ENCODE measurements at places on chromosomes 3 and 15.

DNA sequence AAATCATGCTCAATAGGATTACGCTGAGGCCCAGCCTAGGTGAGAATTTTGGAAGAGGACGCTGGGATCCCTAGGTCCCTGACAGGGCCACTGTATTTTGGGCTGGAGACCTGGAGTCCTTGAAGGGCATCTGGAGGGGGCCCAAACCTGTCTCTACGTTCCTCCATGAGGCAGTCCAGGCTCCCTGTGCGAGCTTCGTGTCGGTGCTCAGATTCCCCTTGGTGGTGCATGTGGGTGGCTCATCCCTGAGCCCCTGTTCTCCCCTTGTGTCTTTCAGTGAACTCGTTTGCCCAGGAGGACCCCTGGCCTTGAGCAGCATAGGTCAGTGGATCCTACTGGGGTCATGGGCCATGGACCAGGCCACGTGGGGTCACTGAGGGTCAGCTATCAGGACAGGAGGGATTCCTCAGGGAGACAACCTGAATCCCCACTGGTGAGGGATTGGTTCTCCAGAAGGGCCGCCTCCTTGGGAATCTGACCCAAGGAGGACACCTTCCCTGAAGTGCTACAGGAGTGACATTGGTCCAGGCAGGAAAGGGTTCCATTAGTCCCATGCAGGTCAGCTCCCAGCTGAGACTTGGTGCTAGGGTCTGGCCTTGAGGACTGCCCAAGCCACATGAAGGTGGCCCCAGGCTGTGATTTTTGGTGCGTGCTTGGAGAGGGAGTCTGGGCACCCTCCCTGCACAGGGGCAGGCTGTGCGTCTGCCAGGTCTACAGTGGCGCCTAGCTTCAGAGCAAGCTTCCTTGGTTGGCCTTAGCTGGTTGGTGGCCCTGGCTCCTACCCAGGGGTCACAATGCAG, 229.8 kb downstream of the SNRPN start:
- DNase-seq = no peak

DNA sequence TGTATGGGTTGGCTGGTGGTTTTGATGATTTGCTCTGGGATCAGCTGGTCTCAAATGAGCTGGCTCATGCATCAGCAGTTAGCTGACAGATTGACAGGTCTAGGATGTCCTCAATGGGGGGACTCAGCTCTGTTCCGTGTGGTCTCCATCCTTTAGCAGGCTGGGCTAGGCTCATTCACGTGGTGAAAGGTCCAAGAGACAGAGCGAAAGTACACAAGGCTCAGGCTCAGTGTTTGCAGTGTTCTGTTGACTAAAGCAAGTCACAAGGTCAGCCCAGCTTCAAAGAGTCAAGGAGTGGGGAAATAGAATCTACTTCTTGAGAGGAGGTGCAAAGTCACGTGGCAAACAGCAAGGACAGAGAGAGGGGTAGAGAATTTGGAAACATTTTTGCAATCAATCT, 126.5 kb upstream of the CMC1 start:
- DNase-seq = no peak

GRCh38 chr3:98784042-98784441, 20.9 kb downstream of the ST3GAL6 start:
- no peak for DNase-seq

DNA sequence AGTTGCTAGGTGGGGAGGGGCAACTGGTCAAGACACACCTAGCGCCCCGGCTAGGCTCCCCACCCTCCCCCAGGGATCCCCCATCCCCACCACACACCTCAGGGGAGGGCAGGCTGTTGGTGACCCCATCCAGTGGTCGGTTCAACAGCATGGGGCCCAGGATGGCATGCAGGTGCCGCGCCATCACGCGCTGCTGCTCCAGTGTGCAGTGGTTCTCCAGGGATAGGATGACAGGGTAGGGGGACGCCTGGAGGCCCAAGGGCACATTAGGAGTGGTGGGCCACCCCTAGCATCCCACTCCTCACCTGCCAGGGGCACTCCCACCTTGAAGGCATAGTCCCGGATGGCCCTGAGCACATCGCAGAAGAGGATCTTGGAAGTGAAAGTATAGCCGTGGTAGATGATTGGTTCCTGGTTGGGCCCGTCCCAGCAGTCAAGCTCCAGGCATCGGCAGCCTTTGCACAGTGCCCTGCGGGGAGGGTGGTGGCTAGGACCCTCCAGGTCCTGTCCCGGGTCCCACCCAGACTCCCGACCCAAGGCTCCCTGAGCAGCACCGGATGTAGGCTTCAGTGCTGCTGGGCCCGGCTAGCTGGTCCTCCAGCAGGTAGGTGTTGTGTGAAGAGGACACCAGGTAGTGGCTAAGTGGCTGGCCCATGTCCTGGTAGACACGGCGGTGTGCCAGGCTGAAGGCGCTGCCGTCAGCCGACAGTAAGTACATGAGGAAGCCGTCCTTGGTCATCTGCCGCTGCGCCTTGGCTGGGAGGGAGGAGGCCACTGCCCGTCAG, 19.4 kb downstream of the VILL start:
- DNase-seq = no peak

DNA sequence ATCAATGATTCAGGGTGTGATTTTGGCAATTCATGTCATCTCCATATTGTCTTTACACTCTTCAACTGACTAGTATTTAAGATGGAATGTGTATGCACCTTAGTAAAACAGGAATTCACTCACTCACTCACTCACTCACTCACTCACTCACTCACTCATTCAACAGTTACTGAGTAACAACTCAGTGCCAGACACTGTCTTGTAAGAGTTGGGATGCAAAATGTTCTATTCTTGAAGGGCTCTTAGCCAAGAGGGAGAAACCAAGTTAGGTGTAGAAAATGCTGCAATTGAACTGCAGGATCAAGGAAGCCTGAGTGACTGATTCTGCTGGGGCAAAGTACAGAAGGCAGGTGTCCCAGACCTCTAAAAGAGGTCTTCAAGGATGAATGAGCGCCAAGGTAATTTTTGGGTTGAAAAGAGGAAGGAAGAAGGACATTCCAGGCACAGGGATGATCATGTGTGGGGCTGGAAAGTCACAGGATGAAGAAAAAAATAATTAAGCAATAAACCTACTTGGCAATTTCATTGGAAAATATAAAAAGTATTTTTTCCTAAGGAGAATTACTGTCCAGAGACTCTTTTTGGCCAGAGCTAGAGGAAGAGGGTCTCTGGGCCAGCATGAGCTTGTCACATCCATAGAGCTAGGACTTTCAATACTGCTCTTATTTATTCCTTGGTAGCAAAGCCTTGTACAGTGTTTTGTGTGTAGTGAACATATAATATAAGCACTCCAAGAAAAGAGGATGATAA, 58.9 kb upstream of the ETV5 start:
- no peak for DNase-seq

DNA sequence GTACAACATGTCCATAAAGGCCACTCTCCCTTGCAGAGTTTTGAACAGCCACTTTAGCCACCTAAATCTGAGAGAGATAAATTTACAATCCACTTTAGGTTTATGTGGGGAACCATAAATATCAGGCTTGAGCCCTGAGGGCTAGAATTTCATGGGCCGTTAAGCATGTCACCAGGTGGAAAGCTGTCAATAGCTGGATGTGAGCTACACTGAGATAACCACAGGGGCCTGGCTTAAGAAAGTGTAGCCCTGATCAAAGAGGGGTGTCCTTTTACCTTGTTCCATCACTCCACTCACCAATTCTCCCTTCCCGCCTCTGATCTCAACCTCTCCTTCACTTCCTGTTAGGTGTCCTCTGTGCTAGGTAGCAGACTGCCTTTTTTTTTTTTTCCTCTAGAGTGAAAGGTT, 172.8 kb upstream of the ICE2 start:
- DNase-seq = peak; percentile 95

DNA sequence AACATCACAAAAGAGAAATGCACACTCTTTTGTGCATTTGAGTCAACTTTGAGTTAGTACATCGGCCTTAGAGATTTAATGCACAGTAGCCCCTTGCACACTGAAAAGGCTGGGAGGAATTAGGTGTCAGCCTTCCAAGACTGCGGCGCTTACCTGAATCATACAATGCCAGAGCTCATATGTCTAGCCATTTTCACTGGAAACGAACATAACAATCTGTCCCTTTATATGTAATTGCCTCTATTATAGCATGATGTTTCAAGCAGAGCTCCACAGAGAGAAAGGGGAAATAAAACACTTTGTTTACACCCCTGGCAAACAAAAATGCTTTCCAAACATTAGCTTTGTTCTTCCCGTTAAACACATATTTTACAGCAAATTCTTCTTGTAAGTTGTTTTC, 315.7 kb upstream of the SLCO3A1 start:
- no peak for DNase-seq

- DNase-seq = no peak
These were observed 18.8 kb downstream of the SLC25A26 start for GRCh38 chr3:66239513-66240123.

DNA sequence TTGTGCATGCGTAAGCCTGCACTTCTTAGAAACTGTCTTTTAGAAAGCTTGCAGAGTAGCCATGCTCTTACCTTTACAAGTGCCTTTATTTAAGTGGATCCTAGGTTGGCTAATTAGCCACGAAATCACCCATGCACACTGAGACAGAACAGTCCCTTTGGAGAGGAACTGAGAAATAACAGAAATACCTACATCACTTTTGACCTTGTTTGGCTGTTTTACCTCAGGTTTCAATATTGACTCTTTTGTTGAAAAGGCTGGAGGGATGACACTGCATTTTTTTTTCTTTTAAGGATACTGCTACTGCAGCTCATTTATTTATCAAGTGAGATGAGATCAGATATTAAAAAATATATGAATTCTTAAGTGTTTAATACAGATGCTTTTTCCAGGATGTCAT, 155.6 kb upstream of the GOLIM4 start:
- DNase-seq = no peak

DNA sequence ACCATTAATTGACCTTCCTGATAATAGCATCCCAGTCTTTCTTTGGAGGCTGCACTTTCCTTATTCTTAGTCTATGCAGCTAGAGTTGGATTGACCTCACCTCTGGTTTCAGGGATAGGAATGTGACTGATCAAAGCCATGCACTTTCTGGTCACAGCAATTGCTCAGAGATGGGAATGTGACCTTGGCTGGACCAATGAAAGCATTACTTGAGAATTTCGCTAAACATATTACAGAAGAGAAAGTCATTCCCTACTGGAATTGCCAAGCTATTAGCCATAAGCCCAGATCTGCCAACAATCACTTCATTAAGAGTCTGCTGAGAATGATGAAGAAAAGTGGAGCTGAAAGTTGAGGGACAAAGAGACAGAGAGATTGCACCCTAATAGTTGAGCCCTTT, 32.7 kb downstream of the RTP1 start:
- DNase-seq = no peak

- DNase-seq = no peak
These were observed 10.0 kb downstream of the PLXND1 start for GRCh38 chr3:129596194-129597086.

DNA sequence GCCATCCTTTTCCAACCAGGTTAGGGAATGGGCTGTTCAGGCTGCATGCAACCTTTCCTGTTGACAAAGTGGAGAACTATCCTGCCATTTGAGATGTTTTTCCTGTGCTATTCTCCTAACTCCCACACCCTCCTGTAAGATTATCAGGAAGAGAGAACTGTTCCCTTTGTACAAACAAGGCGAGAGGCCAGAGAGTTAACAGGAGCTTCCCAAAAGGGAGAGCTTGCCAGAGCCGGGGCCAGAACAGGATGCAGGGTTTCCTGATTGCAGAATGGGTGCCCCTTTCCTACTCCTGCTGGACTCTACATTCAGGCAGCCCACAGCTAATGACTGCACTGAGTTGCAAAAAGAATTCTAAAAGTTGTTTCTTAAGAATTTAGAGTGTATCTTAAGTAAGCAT, 17.1 kb downstream of the PML start:
- no peak for DNase-seq

GRCh38 chr3:124684459-124684858, 45.8 kb upstream of the UMPS start:
- DNase-seq = no peak

DNA sequence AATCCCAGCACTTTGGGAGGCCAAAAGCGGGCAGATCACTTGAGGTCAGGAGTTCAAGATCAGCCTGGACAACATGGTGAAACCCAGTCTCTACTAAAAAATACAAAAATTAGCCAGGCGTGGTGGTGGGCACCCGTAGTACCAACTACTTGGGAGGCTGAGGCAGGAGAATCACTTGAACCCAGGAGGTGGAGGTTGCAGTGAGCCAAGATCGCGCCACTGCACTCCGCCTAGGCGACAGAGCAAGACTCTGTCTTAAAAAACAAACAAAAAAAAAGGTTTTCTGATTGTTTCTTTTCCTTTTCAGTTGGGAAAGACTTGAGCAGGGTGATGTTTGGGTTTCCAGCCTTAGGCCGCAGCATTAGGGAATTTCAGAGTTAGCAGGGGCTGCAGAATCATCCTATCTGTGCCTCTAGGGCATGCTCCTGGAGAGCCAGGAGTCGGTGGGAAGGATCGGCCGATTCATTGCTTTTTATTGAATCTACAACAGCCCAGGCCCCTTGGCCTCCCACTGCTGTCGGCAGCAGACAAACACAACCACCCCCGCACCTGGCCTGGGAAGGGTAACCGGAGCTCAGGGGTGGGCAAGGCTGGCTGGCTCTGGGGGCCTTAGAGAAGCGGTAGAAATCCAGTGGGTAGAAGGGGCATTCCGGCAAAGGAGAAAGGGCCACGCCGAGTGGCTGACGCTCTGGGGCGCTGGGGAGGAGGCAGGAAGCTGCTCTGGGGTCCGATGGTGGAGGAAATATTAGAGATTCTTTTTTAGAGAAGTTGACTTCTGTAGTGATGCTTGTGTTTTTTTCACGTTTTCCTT, 6.3 kb downstream of the CHAC1 start:
- no peak for DNase-seq

DNA sequence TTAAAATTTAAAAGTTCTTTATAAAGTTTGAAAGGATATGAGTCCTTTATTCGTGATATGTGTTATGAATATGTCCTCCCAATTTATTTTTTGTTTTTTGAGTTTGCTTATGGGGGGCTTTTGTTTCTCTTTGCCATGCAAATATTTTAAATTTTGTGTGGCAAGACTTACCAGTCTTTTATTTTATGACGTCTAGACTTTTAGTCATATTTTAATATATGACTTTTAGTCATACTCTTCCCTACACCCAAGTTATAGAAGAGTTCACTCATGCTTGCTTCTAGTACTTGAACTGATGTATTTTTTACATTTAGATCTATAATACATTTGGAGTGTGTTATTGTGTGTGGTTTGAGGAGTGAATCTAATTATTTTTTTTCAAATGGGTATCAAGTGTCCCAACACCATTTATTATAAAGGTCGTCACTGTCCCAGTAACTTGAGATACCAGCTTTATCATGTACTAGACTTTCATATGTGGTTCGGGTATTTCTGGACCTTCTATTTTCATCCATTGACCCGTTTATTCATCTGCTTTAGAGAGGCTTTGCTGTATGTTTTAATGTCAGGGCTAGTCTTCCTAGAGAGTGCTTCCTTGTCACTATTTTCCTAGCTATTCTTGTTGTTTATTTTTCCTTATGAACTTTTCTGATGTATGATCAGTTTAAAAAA, 755 bp downstream of the PARP15 start:
- no peak for DNase-seq

- DNase-seq = peak; percentile 11
These were observed 1398.0 kb upstream of the ALCAM start for GRCh38 chr3:103968751-103969150.
